ENCODE measurements at places on chromosomes 4 and X.
A peak's percentile ranks its signal among the peaks of the same experiment; 100 is the strongest.

- no peak for DNase-seq
Observed at GRCh38 chr4:188665491-188666457, 526.5 kb downstream of the TRIML1 start.

- DNase-seq, result no peak
Observed at GRCh38 chr4:38902695-38903094, 35.1 kb downstream of the FAM114A1 start.

GRCh38 chr4:39004758-39005157 lies 27.5 kb downstream of the TMEM156 start:
- no peak for DNase-seq

DNA sequence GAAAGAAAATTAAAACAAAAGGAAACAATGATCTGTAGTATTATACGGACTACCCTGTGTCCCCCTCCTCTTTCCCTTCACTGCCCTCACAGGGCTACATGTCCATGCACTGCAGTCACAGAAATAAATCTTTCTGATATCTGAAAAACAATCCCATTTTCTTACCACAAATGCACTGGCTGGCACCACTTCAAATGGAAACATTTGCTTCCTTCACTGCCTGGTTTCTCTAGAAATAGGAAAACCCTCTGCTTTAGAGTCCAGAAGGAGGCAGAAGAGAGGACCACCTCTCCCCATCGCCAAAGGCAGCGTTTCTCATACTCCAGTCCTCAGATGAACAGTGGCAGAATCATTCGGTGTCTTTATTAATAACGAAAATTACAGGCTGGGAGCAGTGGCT lies 98.2 kb downstream of the GRIA3 start:
- no peak for DNase-seq

GRCh38 chr4:53505947-53506346 lies 85.3 kb downstream of the LNX1 start:
- DNase-seq, result no peak

DNA sequence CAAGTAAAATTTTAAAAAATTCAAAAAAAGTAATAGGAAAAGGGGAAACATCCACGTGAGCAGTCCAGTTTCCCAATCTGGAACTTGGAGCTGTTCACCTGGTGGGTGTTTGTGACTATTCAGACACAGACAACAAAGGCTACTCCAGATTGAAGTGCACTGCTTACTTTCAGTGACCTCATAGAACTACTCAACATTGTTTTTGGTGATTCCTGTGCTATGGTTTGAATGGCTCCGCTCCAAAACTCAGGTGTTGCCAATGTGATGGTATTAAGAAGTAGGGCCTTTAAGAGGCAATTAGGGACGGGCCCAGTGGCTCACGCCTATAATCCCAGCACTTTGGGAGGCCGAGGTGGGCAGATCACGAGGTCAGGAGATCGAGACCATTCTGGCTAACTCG lies 22.1 kb downstream of the SH3RF1 start:
- no peak for DNase-seq

DNA sequence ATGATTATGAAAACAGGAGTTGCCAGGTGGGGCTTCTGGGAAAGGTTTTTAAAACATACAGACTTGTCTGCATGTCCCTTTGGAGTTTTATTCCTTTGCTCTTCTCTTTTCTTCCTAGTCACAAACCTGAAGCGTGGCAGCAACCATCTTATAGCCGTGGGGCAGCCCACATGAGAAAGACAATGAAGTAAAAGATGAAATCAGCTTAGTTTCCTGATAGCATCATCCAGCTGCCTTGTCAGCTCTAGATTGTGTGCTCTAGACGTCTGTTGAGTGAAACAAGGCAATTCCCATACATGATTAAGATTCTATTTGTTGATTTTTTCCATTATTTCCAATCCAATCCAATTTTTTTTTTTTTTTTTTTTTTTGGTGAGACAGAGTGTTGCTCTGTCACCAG lies 68.9 kb downstream of the ELOVL6 start:
- DNase-seq, result no peak

DNA sequence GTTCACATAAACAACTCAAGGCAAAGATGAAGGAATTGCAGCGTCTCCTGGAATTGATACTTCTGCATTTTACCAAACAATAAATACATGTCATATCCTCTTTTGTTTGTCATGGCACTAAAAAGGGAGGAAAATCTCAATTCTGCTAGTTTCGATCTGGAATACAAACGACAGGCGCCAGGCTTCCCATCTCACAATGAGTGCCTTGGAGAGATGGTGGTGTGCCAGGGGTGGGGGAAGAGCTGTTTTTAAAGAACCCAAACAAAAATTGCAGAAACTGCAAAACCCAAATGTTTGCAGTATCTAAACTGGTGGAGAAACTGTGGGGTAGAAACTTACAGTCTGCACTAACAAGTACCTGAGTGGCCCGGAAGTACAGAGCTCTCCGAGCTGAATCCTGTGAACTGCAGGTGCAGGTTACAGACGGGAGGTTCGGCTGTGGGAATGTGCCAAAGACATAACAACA lies 53.0 kb upstream of the KLF3 start:
- no peak for DNase-seq

GRCh38 chr4:90641861-90642599 lies 514.8 kb downstream of the CCSER1 start:
- DNase-seq, result no peak

- no peak for DNase-seq
Observed at GRCh38 chr4:172573899-172574298, 594.7 kb upstream of the GALNT7 start.

DNA sequence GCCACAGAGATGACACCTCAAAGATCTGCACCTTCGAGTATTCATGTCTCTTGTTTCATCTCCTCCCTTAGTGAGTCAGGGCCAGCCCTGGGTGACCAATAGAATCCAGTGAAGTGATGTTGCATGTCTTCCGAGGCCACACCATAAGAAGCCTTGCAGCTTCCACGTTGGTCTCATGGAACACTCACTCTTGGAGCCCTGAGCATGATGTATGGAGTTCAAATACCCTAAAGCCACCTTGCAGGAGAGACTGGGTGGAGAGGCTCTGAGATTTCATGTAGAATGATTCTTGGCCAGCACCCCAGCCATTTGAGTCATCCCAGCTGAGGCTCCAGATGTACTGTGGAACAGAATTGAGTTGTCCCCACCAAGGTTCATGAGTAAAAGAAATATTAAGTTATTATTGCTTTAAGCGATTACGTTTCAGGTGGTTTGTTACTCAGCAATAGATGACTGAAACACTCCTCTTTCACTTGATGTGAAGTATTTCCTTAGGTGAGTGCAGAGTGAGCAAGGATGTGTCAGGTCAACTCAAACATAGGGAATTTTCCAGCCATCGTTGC lies 5.0 kb upstream of the RP2 start:
- DNase-seq, result no peak

- DNase-seq, result no peak
Observed at GRCh38 chr4:48409203-48409602, 67.9 kb downstream of the SLAIN2 start.

- no peak for DNase-seq
Observed at GRCh38 chr4:30460818-30461217, 259.4 kb upstream of the PCDH7 start.

- no peak for DNase-seq
Observed at GRCh38 chr4:1534876-1535526, 128.8 kb upstream of the NKX1-1 start.

DNA sequence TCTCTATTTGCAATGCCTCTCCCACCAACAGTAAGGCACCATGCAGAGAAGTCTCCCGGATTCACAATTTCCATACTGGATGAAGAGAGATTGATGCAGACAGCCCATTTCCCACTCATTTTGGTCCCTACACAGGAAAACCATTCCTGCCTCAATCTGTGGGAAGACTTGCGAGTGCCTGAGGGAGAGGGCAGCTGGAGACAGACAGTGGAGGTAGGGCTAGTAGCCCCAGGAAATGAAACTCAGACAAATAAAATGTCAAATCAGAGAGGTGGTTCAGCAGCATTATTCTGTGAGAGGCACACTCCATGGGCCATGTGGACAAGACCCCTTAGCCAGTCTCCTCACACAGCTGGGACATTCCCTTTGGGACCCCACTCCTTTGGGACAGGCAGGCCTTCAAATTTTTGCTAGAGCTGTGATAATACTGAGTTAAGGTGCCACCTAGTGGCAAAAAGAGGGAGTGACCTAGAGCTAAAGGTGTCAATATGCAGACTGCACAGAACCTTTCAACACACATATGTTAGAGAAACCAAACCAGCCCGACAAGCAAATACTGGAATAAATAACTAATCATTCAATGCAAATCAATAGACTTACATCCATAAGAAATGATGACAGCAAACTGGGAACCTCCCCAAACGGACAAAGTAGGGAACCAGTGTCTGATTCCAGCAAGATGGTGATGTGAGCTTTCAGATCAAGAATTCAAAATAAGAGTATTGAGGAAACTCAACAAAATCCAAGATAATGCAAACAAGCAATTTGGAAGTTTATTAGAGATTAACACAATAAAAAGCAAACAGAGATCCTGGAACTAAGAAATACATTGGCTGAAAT lies 1865.3 kb upstream of the AGA start:
- no peak for DNase-seq

DNA sequence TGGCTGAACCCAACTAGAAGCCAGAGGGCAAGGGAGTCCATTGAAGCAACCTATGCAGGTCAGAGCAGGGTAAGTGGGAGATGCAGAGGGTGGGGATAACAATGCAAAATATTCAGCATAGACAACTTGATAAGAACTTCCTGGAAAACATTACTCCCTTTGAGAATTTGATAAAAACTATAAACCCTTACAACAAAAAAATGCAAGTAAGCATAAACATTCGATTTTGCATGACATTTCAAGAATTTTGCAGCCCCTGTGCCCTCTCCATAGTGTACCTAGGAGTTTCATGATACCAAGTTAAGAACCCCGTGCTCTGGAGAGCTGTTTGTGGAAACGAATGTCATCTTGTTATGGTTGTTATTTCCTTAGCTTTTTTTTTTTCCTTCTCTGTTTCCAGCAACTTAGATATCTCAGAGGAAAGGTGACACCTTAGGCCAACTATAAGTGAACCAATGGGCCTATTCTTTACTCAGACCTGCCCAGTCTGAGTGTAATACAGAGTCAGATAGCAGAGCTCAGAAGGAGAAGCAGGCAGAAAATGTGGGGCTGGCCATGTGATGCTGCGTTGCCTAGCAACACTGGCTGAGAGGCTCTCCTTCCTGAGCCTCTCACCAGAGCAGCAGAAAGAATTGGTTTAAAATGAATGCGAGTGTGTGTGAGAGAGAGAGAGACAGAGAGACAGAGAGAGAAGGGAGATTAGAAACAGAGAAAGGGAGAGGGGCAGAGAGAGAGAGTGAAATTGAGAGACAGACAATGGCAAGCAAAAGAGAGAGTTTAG lies 36.7 kb upstream of the GABRQ start:
- peak; percentile 33 for DNase-seq

GRCh38 chrX:11105080-11105479 lies 6.1 kb upstream of the HCCS start:
- no peak for DNase-seq
